ENCODE measurements at places on chromosomes 6 and 20. TPM values are rescaled to one million over a fixed set of nuclear protein-coding genes. Genes with fewer than 3 reads are reported as not detected.
A peak's percentile ranks its signal among the peaks of the same experiment; 100 is the strongest.

Gene CCN5
- 148 TPM for total RNA-seq

Gene LHFPL5
- total RNA-seq, result not detected

Gene ASF1A
- 9.9 TPM for total RNA-seq

Gene FGD2
- 11.7 TPM for total RNA-seq

Gene VTA1
- total RNA-seq, result 23.4 TPM

Gene BFSP1
- 2.3 TPM for total RNA-seq

Gene ALDH8A1
- 1.3 TPM for total RNA-seq

DNA sequence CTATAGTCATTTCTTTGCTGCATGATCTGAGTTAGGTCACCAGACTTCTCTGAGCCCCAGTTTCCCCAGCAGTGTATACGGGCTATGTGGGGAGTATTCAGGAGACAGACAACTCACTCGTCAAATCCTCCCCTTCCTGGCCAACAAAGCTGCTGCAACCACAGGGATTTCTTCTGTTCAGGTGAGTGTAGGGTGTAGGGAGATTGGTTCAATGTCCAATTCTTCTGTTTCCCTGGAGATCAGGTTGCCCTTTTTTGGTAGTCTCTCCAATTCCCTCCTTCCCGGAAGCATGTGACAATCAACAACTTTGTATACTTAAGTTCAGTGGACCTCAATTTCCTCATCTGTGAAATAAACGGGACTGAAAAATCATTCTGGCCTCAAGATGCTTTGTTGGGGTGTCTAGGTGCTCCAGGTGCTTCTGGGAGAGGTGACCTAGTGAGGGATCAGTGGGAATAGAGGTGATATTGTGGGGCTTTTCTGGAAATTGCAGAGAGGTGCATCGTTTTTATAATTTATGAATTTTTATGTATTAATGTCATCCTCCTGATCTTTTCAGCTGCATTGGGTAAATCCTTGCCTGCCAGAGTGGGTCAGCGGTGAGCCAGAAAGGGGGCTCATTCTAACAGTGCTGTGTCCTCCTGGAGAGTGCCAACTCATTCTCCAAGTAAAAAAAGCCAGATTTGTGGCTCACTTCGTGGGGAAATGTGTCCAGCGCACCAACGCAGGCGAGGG is 594 bp upstream of the CDKN1A start:
- DNase-seq, result no peak

DNA sequence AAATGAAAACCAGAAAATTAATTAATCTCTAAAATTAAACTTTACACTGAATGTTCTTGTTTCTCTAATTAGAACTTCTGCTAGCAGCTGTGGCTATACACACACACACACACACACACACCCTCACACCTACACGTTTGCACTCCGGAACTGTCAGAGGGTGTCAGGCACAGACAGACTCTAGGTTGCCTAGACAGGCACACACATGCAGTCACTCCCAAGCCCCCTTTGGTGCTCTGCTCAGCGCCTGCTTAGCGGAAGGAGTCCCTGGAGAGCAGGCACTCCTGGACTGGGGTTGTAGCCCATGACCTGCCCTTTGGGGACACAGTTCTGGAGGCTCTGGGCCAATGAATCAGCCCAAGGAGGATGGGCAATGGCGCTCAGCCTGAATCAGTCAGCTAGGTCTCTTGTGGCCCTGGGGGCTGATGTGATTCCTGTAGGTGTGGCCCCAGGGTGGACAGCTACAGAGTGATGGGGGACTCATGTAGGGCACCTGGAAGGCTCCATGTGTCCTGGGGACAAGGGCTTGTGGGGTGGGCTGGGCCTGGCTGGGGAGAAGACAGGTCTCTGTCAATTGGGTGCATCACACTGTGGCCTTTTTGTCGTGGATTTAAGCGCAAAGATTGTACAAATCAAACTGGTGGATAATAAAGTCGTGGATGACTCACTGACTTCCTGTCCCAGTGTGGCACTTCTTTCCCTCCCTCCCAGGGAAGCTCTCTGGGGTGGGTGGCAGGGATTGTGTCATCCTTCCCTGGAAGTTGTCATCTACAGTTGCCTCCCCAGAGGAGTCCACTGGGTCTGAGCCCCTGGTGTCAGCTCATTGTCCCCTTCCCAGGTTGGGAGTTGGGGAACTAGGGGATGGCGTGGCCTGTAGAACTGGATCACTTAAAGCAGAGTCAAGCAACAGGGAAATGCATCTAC is 8.8 kb downstream of the TMEM151B start:
- DNase-seq, result no peak

- DNase-seq, result peak; percentile 41
Observed at GRCh38 chr6:36616893-36617521, 22.8 kb downstream of the SRSF3 start.

DNA sequence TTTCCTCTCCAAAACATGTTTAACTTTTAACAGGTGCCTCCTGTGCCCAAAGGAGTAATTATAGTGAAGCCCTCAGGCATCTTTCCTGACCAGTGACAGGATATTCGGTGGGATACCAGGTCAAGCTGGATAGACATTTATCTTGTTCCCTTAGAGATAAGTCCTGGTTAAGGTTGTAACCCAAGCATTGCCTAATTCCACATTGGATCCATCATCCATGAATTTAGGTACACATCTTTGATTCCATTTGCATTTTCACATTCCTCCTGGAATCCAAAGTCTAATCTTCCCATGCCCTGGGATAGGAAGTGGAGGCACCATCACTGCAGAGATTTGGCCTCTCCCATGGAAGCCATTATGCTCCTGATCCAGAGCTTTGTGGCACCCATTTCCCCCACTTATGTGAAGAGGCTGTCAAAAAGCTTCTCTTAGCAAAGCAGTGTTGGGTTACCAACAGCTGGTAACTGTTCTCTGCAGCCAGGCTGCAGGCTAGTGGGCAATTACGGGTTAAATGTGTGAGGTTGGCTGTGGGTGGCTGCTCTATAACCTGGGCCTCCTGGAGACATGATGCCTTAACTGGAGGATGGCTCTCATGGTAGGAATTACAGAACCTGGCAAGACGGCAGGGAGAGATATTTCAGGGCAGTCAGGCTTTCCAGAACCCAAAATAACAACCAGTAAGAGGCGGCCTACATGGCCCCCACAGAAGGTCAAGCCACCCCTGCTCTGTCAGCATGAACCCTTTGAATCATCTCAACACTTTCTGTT is 96.9 kb upstream of the VGLL2 start:
- no peak for DNase-seq

DNA sequence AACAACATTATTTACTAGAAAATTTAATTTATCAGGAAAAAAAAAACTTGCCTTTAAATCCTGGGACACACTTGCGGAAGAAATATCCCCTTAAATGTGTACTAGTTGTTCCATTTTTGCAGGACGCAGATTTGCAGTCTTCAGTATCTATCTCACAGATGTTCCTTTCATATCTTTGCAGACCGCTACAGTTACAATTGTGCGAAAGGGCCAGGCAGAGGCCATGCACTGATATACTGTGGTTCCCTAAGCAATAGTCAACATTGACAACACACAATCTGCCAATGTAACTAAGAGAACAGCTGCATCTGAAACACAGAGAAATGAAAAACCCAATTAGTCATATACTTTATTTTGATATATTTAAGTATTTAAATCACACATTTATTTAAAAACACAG is 411.2 kb downstream of the EYS start:
- DNase-seq, result no peak

DNA sequence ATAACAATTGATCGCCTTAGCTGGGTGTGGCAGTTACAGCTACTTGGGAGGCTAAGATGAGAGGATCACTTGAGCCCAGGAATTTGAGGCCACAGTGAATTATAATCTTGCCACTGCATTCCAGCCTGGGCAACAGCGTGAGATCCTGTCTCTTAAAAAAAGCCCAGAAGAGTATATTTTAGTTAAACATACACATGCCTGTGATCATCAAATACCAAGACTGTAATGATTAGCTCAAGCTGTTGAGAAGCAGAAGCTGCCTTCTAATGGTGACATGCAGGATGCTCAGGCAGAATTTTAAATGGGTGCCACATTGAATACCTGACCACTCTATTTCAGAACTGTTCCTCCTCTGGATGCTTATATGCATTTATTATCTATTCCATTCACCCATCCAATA is 8.9 kb upstream of the TMEM14A start:
- no peak for DNase-seq

DNA sequence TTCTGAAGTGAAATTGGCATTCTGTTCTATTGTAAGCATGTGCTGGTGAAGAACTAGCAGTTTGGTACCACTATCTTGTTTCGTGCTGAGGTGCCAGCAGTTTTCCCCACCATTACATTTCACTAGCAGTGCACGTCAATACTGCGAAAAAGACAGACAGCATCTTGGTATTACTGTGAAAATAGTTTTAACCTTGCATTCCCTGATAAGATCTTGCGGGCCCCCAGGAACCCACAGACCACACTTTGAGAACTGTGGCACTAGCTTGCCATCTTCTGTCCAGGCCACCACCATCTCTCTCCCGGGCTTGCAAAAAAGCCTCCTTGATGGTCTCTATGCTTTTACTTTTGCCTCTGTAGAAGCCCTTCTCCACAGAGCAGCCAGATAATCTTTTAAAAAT is 185.7 kb downstream of the BACH2 start:
- DNase-seq, result no peak

GRCh38 chr20:58329711-58330110 is 20.2 kb downstream of the RAB22A start:
- no peak for DNase-seq

DNA sequence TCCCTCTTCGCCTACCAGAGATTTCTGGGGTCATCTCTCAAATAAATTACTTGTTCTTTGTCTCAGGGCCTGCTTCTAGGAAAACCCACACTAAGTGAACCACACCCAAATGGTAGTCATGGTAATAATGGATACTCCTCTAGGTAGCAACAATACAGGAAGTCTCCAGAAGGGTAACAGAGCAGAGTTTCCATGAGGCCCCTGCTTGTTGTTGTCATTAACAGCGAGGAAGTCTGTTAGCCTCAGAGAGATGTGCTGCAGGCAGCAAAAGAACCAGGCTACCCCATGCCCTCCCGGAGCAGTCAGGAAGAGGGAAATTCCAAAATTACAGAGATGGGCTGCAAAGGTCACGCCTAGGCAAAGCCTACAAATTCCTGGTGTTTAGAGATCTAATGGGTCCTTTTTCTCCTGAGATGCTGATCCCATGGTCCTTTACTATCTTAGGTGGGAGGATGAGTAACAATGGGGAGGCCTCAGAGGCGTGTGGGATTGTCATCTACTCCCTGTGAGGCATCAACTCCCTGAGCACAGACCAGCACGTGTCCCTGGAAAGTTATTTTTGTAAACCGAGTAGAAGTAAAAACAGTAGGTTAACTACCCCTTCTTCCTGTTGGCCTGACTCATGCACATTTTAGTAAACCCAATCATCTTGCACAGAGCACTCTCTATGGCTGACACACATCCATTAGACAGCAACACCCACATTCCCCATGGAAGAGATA is 10.1 kb downstream of the ISM1 start:
- no peak for DNase-seq

DNA sequence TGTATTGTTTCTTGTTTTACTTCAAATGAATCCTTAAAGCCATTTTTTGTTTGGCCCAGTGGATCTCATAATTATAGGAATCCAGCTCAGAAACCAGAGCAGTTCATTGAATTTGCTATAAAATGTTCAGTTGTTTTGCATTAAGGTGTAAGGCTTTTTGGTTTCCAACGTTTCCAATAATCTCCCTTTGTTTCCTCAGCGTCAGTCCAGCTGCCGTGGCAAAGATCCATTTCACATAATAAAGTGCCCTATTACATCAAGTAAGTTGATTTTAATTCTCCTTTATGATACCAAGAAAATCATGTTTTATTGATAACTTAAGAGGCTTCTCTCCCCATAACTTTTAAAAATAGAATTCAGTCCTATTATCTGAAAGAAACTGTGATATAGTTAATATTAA is 472.6 kb downstream of the UTRN start:
- no peak for DNase-seq

DNA sequence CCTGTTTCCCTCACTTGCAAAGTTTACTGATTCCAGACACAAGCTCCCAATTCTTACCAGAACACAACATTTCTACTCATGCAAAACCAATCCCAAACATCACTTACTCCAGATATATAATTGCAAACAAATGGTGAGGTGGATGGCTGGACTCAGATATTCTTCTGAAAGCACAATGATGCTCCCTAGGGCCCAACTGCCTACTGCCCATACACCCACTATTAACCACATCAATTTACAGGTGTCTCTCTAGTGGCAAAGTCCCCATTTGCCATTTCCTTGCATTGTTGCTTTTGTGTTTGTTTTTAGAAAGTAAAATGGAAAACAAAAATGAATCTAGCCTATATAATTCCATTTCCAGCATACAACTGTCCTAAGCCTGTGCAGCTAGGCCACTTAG is 320.9 kb upstream of the PRDM1 start:
- no peak for DNase-seq

- DNase-seq, result no peak
Observed at GRCh38 chr6:156464100-156464878, 312.9 kb upstream of the ARID1B start.

GRCh38 chr6:118495485-118496280 is 52.4 kb upstream of the PLN start:
- no peak for DNase-seq

DNA sequence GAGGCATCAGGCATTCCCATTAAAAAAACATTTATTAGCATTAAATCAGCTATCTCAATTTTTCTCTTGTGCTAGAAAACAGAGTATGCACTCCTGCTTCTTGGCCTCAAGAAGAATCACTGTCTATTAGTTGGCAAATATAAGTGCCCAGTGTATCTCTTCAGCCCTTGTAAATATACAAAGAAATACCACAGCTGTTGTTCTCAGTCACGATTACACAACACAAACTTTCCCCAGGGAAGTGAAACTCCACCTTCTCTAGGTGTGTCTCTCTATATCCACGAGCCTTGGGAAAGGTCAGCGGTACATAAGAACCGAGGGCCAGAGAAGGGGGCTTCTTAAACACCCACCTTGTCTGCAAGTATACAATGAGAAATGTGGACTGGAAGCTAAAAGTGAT is 194.7 kb downstream of the PKHD1 start:
- DNase-seq, result no peak

DNA sequence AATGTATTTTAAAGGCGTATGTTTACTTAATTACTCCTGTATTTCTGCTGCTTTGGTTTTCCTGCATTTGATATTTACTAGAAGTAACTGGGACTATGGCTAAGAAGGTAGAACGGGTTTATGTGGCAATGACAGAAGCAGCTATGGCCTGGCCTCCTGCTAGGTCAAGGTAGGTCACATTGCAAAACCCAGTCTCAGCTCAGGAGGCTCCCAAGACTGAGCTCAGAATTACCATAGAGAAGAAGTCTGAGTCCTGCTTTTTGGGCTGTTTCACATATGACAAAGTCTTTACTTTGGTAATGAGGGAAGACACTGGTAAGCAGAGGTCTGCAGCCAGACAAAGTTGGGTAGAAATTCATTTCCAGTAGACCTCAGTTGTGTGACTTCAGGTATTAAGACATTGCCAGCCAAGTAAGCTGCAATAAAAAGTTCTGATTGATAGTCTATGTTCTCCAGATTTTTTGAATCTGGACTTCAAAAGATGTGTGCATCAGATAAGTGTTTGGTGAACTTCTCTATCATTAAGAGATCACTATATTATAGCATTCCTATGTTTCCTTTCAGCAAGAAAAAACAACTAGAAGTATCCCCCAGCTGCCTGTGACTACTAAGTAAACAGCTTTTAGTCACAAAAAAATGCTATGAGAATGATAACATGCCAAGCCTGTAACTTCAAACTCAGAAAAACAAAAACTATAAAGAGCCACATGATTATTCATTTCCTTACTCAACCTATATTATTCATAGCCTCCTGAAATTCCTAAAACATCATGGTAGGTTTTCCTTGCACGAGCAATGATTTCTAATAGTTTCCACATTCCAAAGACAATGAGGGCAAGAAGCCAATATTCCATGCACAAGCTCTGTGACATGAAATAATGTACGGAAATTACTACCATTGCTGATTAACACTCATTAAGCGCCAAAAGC is 312.3 kb downstream of the HAO1 start:
- no peak for DNase-seq
